ENCODE measurements at places on chromosomes 2 and 18. TPM values are rescaled to one million over a fixed set of nuclear protein-coding genes. Genes with fewer than 3 reads are reported as not detected.
A peak's percentile ranks its signal among the peaks of the same experiment; 100 is the strongest.

KDSR gene
- 42.7 TPM for polyA plus RNA-seq

IL37 gene
- 0.24 TPM for polyA plus RNA-seq

DNA sequence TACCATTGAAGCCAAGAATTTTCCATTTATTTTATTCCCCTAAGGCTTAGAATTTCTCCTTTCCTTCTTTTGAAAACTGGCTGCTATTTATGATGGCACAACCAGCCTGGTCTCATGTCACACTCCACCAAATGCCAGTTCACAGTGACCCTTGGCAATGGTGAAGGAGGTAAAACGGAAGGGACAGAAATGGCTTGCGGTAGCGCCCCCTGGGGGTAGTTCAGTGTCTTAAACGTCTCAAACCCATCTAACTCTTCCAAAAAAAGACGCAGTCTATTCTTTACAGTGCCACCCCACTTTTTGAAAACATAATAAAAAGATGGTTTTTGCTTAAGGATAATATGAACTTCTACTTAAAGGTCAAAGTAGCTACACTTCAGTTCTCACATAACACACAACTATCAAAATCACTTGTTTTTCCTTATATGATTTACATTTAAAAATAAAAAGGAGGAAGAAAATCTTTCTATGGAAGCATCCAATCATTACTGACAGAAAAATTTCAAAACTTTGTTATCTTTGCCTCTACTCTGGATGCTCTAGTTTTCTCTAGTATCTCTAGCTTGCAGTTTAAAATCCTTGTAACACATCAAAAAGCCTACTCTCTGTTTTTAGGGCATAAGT lies 28.0 kb downstream of the PNO1 start:
- peak; percentile 7 for DNase-seq

GRCh38 chr2:147460155-147460554 lies 384.7 kb upstream of the ACVR2A start:
- no peak for DNase-seq

Measured in renal cortex interstitium (tissue), 15 donors.